ENCODE measurements at places on chromosomes 5 and 9. TPM values are rescaled to one million over a fixed set of nuclear protein-coding genes. Genes with fewer than 3 reads are reported as not detected.
A peak's percentile ranks its signal among the peaks of the same experiment; 100 is the strongest.

DNA sequence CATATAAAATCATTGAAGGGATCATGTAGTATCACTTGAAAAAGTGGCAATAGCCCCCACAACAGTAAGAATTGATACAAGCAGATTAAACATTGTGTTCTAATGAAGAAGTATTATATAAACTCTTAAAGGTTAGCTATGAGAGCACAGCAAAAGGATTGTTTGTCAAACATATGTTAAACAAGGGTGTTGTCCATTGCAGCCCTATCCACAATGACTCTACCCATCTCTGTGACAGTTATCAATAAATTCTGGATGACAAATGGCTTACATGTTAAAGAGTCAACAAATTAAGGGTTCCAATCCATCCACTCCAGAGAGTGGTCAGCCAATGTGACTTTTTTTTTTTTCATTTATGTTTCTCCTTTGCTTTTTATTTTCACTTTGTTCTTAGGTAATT is 238.7 kb downstream of the SEMA5A start:
- DNase-seq = no peak

CNTFR gene
- 7.7 TPM for total RNA-seq

GRCh38 chr5:13745508-13745907 is 199.0 kb downstream of the DNAH5 start:
- no peak for DNase-seq

- no peak for DNase-seq
Measured at GRCh38 chr9:122228568-122229484, at the start of gene LHX6. LHX6 (minus strand) TSS chr9:122228957; CDS start chr9:122228740, 217 bp downstream.

SLC6A18 gene
- not detected for total RNA-seq

GRCh38 chr9:4339836-4340560 is 40.1 kb upstream of the GLIS3 start:
- no peak for DNase-seq

- DNase-seq = no peak
Measured at GRCh38 chr9:81125446-81126092, 563.8 kb downstream of the TLE1 start.

GRCh38 chr5:148488757-148489156 is 105.0 kb downstream of the FBXO38 start:
- no peak for DNase-seq

- DNase-seq = no peak
Measured at GRCh38 chr9:4177970-4178758, 121.7 kb downstream of the GLIS3 start.

- DNase-seq = no peak
Measured at GRCh38 chr9:34717996-34718614, 8.2 kb upstream of the CCL21 start.

GRCh38 chr9:75826314-75826713 is 64.2 kb upstream of the PCSK5 start:
- peak; percentile 28 for DNase-seq

DNA sequence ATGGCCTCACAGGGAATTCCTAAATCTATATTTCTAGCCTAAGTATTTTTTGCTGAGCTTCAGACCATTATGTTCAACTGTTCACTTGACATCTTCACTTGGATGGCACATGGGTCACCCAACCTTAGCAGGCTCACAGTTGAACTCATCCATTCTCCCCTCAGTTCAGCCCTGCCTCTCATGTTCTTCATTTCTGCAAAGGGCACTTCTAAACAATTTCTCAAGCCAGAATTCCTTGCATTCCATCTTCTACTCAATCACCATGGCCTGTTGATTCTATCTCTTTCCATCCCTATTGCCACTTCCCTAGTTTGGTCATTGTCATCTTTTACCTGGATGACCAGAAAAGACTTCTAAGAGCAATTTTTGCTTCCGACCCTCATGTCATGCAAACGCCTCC is 7.3 kb upstream of the RGS3 start:
- no peak for DNase-seq

- DNase-seq = no peak
Measured at GRCh38 chr9:100070104-100071041, 28.4 kb downstream of the ERP44 start.

- no peak for DNase-seq
Measured at GRCh38 chr9:77978086-77978781, 53.4 kb downstream of the GNAQ start.

DNA sequence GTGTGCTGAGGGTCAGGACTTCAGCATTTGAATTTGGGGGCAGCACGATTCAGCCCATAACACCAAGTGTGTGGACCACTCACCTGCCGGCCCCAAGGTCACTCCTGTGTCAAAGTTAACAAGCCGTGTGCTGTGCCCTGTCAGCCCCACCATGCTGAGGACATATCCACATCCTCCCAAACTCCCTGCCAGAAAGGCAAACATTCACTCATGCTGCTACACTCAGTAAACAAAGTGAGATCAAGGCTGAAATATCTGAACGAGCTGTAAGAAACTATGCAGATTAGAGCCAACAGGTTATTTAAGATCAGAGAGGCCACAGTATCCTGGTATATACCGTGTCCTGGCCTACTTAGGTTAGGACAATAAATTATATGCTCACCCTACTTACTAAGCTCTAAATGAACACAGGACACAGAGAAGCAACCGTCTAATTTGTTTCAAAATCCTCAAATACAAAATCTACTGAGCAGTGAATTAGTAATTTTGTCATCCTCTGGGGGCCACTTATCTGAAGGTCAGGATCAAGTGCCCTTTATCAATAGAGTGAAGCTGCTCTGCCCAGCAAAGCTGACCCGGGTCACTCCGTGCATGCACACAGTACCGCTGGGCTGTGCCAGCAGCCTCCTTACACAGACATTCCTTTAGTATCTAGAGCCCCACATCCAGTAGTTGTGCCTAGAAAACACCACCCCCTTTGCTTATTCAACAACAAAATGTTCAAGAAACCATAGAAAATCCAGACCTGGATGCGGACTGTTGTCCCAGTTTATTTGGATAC is 28.2 kb downstream of the RETREG1 start:
- no peak for DNase-seq

- DNase-seq = no peak
Measured at GRCh38 chr5:34822956-34823715, 15.8 kb upstream of the TTC23L start.

- no peak for DNase-seq
Measured at GRCh38 chr5:32360906-32361305, 48.2 kb upstream of the MTMR12 start.

PLEKHG4B gene
- total RNA-seq = 3.0 TPM

MARCHF11 gene
- total RNA-seq = not detected
